ENCODE measurements at places on chromosomes 2 and 18.

GRCh38 chr2:217683106-217683870 is 319.5 kb downstream of the TNS1 start:
- no peak for DNase-seq

DNA sequence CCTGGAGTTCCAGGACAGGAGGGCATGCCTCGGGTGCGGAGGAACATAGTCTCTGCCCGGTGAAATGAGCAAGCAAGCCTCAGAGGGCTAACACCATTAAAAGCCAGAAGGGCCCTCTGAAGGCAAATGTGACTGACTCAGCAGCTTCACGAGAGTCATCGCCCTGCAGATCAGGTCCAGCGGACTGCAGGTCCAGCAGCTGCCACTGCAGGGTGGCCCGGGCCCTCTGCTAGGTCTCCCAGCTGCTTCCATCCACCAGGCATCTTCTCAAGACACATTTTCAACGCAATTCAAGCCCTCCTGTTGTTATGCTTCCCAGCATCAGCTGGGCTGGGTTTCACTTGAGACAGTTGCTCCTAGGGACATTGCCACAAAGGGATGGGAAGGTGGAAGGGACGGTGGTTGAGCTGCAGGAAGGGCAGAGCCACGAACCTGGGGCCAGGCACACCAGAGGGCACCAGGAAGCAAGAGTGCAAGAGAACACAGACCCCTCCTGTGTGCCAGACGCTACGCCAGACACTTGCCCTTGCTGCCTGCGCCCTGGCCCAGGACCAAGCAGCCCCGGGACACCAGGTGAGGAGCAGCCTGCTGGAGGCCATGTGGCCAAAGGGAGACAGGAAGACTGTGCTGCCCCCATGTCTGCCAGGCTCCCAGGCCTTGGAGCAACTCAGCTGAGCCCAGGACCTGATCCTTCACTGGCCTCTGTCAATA is 173.0 kb downstream of the HDAC4 start:
- DNase-seq = no peak

GRCh38 chr2:217316743-217317142 is 456.9 kb upstream of the TNP1 start:
- DNase-seq = no peak

GRCh38 chr2:175002547-175003274 is 2.5 kb downstream of the CHN1 start:
- no peak for DNase-seq

- DNase-seq = no peak
Observed at GRCh38 chr2:229665158-229665557, 49.2 kb downstream of the DNER start.

- no peak for DNase-seq
Observed at GRCh38 chr2:207397917-207398655, 131.7 kb upstream of the CREB1 start.

- no peak for DNase-seq
Observed at GRCh38 chr2:175597286-175597685, 404.8 kb downstream of the LNPK start.

DNA sequence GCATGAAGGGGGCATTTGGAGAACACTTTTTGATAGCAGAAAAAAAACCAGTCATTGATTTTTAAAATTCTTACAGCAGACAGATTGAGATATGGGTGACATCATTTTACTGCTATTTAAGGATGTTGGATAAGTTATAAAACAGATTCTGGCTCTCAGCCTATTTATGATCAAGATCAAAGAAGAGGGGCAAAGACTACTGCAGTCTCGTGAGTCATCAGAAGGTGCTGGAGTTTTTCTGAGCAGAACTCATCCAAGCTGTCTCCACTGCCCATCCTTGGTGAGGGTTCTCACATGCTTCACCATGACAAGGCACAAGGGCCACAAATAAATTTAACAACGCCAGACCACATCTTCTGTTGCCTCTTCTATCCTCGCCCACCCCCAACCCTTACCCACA is 58.8 kb downstream of the ST6GAL2 start:
- DNase-seq = no peak

DNA sequence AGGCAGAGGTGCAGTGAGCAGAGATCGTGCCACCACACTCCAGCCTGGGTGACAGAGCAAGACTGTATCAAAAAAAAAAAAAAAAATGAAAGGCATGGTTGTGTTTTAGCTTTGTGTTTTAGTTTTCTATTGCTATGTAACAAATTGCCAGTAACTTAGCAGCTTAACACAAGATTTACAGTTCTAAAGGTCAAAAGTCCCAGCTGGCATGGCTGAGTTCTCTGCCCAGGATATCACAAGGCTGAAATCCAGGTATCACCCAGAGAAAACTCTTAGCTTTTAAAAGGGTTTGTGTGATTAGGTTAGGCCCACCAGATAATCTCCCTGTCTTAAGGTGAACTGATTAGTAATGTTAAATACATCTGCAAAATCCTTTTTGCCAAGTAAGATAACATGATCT is 107.7 kb upstream of the YPEL5 start:
- DNase-seq = no peak

DNA sequence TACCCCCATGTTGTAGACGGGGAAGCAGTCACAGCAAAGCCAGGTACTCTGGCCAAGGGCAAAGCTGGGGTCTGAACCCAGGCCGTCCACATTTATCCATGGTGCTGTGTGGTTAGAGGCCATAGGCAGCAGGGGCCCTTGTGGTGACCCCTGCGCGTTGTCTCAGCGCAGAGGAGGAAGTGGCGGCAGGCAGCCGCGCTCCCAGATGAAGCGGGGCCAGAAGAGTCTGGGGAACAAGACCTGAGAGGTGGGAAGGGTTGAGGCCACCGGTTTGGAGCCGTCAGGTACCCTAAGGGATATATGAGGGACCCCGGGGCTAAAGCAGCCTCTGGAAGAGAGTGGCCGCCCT is 770 bp downstream of the ZNF396 start:
- no peak for DNase-seq

- DNase-seq = no peak
Observed at GRCh38 chr2:102698369-102699111, 63.3 kb upstream of the TMEM182 start.

- no peak for DNase-seq
Observed at GRCh38 chr2:112096098-112096497, 41.0 kb downstream of the TMEM87B start.

GRCh38 chr2:66439812-66440542 is 5.1 kb downstream of the MEIS1 start:
- DNase-seq = no peak

- DNase-seq = no peak
Observed at GRCh38 chr18:2114765-2115164, 456.5 kb downstream of the METTL4 start.

GRCh38 chr2:253202-253638 is 10.6 kb downstream of the SH3YL1 start:
- DNase-seq = no peak

GRCh38 chr2:79947751-79948150 is 356.8 kb downstream of the LRRTM1 start:
- no peak for DNase-seq

GRCh38 chr2:185208261-185208660 is 530.3 kb upstream of the FSIP2 start:
- no peak for DNase-seq
